ENCODE measurements at places on chromosomes 1 and 21. TPM values are rescaled to one million over a fixed set of nuclear protein-coding genes. Genes with fewer than 3 reads are reported as not detected.

The SETSIP gene
- total RNA-seq = 0.32 TPM

The CYP4Z1 gene
- total RNA-seq = not detected

The FCRL2 gene
- not detected for total RNA-seq

The BSND gene
- not detected for total RNA-seq

The PLK3 gene
- 44.0 TPM for total RNA-seq

The HTR6 gene
- total RNA-seq = not detected

The ARHGAP30 gene
- total RNA-seq = not detected

The KRTAP19-2 gene
- not detected for total RNA-seq

All from fibroblast of villous mesenchyme (primary cell).